MV-4-11 (cell line): ENCODE measurements at places on chromosomes 6 and 20.

GRCh38 chr20:54199283-54199682 lies 8.6 kb upstream of the PFDN4 start:
- no peak for DNase-seq

- no peak for DNase-seq
Measured at GRCh38 chr6:47967843-47968242, 143.2 kb downstream of the PTCHD4 start.

GRCh38 chr20:31587545-31588389 lies 17.3 kb upstream of the ID1 start:
- DNase-seq: peak; percentile 17

DNA sequence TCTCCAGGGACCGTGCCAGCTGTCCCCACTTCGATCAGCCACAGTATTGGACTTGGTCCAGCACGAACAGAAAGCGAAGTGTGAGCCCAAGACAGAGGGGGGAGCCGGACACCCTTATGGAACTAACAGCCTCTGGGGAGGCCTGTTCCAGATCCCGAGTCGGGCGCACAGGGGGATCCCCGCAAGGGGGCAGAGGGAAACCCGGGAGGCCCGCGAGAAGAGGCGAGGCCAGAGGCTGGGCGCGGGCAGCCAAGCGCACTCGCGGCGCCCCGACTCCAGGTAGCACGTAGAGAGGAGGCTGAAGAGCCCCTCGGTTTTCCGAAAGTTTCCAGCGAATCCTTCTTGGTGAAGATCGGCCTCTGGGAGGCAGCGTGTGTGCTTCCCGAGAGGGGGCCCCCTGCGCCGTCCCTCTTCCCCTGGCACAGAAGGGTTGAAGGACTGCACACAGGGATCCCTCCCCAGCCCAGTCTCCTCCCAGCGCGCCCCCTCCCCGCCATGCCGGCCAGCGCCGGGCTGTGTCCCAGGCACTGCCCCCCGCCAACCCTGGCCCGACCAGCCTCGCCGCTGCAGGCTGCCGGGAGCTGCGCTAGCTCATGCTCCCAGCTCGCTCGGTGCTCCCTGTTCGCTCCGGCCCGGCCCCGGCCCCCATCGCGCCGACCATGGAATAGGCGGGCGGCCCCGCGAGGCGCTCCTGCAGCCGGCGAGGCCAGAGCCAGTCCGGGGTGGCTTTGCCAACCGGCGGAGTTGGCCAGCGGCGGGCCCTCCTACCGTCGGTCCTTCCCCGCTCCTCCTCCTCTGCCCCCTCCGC lies 577 bp upstream of the SLC24A3 start:
- no peak for DNase-seq

DNA sequence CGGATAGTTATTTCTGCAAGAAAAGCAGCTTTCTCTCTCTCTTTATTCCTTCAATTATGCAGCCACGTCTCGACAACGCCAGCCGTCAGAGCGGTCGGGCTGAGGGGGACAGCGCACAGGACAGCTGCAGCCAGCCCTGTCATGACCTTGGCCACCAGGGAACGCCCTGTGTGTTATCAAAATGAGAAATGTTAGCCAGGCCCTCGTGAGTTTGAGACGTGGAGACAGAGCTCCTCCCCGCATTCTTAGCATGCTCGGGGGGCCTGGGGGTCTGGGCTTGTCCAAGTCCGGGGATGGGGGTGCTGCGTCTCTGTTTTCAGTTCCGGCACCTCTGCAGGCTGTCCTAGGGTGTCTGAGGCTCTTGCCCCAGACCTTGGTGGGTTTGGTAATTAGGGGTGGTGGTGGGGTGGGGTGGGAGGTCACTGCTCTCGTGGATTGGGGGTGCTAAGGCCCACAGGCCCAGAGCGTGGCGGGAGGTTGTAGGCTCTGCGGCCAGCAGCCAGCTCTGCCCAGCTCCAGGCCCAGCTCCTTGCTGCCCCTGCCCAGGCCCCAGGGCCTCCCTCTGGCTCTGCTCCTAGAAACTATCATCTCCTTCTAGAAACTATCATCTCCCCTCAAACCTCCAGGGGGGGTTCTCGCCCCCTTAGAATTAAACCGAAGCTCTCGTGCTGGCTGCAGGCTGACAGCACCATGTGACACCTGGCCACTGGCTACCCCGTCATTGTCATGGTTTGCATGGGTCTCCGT lies 54.3 kb upstream of the GATA5 start:
- DNase-seq: no peak

GRCh38 chr6:14149053-14149738 lies 31.6 kb downstream of the CD83 start:
- DNase-seq: peak; percentile 61

- DNase-seq: no peak
Measured at GRCh38 chr6:9204171-9204570, 768.8 kb upstream of the SLC35B3 start.

DNA sequence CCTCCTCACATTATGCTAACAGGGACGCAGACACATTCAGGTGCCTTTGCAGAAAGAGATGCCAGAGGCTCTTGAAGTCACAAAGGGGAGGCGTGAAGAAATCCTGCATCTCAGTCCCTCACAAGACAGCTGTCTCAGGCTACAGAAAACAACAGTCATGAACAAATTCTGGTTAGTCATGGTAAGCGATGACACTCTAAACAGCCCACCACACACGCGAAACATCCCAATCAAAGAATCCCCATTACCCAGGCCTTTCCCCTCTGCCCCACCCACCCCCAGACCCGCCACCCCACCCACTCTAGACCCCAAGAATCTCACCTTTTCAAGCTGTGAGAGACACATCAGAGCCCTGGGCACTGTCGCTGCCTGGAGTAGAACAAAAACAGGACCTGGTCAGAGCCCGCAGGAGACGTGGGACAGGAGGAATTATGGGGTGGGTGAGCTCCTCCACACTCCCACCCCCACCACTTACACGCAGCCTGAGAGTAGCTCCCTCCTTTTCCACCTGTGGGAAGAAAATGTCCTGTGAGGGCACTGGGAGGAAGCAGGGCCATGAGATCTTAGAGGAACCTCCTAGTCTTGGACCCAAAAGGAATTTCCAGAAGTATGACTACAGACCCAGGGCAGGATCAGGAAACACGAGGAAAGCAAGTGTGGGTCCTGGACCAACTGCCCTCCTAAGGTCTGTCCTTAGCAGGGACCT lies 2.7 kb downstream of the HLA-B start:
- no peak for DNase-seq

DNA sequence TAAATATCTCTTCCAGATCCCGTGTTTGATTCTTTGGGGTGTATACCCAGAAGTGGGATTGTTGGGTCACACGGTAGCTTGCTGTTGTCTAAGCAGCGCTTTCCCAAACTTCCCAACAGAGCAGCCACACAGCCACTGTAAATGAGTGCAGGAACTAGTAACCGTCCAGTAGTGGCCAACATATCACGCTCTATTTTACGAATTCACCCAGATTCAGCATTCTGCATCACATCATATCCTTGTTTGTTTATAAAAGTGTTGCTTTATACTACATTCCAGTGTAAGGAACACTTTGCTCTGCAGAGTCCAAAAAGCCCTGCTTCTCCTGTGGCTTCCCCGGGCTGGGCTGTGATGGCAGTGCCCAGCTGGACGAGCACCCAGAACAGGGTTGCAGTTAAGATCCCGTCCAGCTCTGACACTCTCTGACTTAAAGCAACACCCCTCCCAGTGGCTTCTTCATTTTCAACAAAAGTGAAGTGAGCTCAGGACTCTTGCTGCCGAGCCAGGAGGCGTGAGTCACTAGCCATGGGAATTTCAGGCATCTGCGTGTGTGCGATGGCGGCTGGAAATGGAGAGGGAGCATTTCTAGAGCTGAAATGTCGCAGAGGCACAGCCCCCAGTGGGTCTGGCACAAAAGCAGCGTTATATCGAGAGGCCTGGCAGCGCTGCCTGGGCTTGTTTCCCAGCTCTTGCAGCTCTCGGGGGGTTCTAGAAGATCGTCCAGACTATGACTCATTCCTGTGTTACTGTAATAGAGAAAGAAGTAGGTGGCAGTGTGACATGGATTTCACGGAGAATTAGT lies 216.3 kb upstream of the ECI2 start:
- DNase-seq: no peak

- DNase-seq: no peak
Measured at GRCh38 chr6:63793465-63794137, 158.0 kb downstream of the PHF3 start.

DNA sequence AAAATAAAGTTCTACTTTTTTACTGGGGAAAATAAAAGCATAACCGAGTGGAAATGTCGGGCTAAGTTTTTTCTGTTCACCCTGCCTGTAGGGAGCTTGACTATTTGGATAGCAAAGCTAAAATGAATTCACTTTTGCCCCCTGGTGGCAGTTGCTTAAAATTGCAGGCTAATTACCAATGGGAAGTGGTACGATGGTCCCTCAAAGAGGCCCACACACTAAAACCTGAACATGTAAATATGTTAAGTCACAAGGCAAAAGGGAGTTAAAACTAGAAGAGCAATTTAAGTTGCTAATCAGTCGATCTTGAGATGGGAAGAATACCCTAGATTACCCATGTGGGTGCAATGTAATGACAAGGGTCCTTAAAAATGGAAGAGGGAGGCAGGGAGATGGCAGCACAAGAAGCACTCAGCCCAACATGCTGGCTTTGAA lies 916 bp upstream of the SUN5 start:
- DNase-seq: peak; percentile 54

- DNase-seq: peak; percentile 84
Measured at GRCh38 chr6:41934278-41935192, 7.1 kb downstream of the CCND3 start.

GRCh38 chr20:10443936-10444335 lies 8.8 kb downstream of the SLX4IP start:
- no peak for DNase-seq

DNA sequence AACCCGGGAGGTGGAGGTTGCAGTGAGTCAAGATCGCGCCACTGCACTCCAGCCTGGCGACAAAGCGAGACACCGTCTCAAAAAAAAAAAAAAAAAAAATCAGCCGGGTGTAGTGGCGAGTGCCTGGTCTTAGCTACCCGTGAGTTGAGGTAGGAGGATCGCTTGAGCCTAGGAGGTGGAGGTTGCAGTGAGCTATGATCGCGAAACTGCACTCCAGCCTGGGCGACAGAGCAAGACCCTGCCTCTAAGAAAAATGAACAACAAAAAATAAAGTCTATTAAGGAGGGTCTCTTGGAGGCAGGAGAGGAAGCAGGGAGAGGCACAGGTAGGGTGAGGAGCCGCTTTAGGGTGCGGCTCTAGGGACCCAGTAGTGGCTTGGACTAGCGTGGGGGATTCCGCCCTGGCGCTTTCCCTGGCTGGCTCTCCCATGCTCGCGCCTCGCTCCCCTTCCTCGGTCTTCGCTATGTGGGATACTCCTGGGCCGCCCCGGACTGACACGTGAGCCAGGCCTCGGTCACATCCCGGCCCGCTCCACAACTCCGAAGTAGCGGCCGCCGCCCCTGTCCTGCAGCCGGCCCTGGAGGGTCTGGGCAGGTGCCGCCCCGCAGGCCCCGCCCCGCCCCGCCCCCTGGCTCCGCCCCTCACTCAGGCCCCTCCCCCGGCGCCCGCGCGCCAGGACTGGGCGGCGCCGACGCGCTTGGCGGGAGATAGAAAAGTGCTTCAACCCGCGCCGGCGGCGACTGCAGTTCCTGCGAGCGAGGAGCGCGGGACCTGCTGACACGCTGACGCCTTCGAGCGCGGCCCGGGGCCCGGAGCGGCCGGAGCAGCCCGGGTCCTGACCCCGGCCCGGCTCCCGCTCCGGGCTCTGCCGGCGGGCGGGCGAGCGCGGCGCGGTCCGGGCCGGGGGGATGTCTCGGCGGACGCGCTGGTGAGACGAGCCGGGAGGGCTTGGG lies at the start of gene MYBL2:
Gene MYBL2, plus strand, starts transcription at position 739 of the 953 bp plus-strand sequence. Its CDS starts 170 bp downstream, at position 909.
- DNase-seq: peak; percentile 52

DNA sequence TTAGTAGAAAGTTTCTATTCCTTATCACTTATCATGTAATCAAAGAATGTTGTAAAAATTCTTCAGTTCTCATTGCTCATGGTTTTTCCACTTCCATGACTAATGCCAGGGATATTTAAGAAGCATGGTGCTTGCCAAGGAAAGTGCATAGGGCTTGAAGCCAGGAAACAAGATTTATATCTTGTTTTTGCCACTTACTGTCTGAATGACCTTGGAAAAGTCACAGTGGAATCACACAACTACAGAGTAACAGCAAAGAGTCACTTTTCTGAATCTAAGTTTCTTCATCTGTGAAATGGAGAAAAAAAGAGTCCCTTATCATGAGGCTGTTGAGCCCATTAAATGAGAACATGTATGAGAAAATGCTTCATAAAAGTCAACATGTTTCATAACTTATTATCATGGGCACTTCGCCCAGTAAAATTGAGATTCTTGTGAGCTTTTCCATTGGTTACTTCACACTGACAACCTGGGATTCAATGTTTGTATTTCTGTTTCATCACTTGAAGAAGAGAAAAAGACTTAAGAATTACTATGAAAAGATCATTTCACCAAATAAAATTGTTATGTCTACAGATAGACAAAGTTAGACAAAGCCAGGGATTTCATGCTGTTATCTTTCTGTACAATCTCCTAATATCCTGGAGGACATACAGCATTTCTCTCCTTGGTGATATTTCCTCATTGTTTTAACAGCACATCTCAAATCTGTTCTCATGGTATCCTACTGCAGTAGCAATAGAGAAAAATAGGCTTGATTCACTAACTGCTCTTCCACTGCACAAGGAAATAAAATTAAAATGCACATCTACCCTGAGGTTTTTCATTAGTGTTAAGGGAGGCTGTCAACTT lies 7.6 kb upstream of the BMP5 start:
- DNase-seq: no peak

DNA sequence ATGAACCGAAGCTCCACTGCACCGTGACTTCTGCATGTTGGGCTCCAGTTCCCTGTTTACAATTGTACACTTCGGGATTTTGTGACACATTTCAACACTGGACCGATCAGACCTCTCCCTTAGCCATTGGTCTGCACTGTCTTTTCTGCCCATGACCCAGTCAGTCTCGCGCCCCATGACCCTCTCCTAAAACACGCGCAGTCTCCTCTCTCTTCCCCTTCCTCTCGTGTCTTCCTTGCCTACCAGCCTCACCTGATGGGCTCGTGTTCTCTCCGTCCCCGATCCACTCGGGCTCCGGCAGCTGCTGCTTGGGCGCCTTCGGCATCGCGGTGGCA lies 535 bp upstream of the ABCF1 start:
- DNase-seq: peak; percentile 49

- no peak for DNase-seq
Measured at GRCh38 chr6:132063204-132063603, 112.0 kb upstream of the CCN2 start.

DNA sequence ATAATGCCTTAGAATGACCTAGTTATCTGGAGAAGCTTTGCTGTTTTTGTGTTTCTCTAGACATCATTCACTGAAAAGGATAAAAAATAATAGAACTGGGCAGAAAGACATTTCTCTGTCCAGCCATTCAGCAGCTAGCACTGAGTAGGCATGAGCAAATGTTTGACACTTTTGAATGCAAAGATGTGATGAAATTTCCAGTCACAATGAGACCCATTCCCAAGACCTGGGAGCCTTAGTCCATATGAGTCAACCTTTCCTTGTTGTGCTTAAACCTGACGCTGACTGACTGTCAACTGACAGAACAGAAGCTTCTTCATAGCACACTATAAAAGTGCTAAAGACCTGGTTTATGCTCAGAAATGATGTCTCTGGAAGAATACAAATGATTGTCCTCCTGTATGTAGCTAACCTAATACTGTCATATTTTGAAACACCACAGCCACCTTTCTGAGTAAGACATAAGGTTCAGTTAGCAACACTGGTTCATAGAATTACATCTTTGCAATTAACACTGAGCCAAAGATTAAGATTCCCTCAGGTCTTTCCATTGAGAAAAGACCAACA lies 17.1 kb downstream of the RALGAPA2 start:
- no peak for DNase-seq

- DNase-seq: no peak
Measured at GRCh38 chr6:14772188-14772587, 473.7 kb upstream of the JARID2 start.
